ENCODE measurements at places on chromosomes 4 and X.
A peak's percentile ranks its signal among the peaks of the same experiment; 100 is the strongest.

- DNase-seq, result no peak
These were observed 63.5 kb downstream of the PDK3 start for GRCh38 chrX:24528605-24529004.

DNA sequence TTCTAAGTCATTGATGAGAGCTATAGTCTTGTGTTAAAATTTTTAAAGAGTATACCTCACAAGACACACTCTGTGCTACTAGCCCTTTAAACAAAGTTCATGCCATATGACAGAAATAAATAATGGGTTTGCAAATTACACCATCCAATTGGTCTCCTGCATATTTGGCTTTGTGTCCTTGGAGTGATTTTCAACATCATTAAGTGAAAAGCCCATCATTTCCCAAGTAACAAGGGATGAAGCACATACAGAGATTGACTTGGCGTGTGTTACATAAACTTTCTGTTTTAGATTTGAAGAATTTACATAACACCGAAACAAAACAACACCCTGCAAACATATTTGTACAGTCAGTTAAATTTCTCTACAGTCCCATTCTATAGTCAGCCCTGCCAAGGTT, 216.9 kb upstream of the NEIL3 start:
- no peak for DNase-seq

- DNase-seq, result no peak
These were observed 54.3 kb downstream of the NRK start for GRCh38 chrX:105876658-105877057.

DNA sequence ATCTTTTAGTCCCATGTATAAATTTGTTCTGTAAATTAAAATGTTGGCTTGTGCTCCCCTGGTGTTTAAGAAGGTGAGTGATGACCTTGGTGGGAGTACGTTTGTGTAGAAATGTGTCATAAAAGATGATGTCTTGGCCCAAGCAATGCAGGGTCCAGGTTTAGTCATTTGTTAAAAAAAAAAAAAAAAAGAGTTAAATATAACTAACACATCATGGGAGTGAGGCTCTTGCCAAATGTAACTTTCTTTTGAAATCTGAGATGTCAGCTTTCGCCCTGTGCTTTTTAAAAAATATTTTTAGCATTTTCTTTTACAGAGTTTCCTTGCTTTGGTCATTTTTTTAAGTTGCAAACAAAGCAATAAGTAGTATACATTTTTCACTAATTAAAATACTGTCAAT, 135.6 kb downstream of the FBXO8 start:
- DNase-seq, result no peak

- peak; percentile 3 for DNase-seq
These were observed 716.1 kb upstream of the INTU start for GRCh38 chr4:126916626-126917140.

DNA sequence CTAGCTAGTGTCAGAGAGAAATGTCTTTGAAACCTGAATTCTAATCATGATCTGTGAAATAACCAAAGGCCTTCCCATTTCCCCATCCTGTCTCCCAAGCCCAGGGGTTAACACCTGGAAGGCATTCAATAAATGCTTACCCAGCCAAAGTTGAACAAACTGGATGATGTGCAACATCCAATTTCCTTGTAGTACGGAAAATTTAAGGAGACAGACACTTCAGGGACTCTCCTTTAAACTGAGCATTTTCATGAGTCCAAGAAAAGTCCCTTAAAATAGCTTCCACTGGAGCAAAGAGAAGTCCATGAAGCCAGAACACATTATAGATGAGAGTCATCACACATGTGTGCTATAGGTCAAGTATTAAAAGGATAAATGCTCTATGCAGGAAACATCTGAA, 271.2 kb downstream of the RAB28 start:
- DNase-seq, result no peak

GRCh38 chr4:38904090-38904666, 36.6 kb downstream of the FAM114A1 start:
- DNase-seq, result no peak

GRCh38 chrX:47293106-47293505, 60.3 kb downstream of the USP11 start:
- no peak for DNase-seq

- DNase-seq, result no peak
These were observed 10.2 kb downstream of the GAK start for GRCh38 chr4:921830-922331.

GRCh38 chr4:168604496-168605373, 107.9 kb downstream of the PALLD start:
- peak; percentile 82 for DNase-seq

DNA sequence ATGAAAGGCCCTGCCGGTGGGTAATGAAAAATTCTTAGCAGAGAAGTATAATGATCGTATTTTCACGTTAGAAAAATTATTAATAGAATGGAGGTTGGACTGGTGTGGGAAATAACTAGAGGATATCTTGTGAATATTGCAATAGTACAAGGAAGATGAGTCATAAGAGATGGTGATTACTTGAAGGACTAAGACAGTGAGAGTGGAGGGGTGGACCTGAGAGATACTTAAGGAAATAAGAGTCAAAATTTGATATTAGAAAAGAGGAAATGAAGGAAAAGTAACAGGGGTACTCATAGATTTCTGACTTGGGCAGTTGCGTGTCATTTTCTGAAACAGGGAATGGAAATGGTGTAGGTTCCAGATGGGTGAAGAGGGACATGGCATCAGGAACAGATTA, 1.7 kb upstream of the USP53 start:
- DNase-seq, result no peak

- DNase-seq, result no peak
These were observed 26.4 kb downstream of the XK start for GRCh38 chrX:37711991-37712390.

GRCh38 chr4:77877167-77877566, 14.5 kb downstream of the MRPL1 start:
- DNase-seq, result no peak

Measured in Daoy (cell line).